ENCODE measurements at places on chromosomes 11 and 22.

DNA sequence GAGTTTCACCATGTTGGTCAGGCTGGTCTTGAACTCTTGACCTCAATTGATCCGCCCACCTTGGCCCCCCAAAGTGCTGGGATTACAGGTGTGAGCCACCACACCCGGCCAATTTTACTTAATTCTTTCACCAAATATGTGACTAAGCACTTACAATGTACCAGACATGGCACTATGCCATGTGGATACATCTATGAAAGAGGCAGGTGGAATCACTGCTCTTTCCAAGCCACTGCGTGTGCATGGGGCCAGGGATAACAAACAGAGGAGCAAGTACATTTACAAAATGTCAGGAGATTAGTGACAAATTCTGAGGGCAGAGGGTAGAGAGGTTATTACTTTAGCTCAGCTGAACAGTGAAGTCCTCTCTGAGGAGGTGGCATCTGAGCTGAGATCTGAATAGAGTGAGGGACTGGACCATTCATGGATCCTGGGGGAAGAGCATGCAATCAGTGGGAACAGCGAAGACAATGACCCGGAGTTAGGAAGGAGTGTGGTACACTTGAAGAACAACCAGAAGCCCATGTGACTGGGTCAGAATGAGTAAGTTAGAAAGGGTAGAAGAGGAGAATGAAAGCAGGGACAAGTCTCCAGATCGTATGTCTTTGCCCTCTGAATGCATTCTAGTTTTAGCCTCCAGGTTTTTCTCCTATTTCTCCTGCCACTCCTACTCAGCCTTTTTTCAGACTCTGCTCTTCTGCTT is 38.3 kb upstream of the GRAMD1B start:
- DNase-seq: no peak

GRCh38 chr11:62881579-62882430 is 1.1 kb downstream of the SLC3A2 start:
- peak; percentile 96 for DNase-seq

DNA sequence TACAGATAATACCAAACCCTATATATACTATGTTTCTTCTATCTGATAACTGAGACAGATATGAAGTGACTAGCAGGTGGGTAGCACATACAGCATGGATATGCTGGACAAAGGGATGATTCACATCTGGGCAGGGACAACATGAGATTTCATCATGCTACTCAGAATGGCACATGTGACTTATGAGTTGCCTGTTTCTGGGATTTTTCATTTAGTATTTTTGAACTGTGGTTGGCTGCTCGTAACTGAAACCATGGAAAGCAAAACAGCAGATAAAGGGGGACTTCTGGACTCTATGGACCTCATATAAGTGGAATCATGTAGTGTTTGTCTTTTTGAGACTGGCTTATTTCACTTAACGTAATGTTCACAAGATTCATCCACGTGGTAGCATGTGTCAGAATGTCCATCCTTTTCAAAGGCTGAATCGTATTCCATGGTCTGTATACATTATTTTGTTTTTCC is 883.0 kb downstream of the TBC1D22A start:
- DNase-seq: no peak

GRCh38 chr22:18023509-18024275 is 669 bp downstream of the MICAL3 start:
- DNase-seq: peak; percentile 43

DNA sequence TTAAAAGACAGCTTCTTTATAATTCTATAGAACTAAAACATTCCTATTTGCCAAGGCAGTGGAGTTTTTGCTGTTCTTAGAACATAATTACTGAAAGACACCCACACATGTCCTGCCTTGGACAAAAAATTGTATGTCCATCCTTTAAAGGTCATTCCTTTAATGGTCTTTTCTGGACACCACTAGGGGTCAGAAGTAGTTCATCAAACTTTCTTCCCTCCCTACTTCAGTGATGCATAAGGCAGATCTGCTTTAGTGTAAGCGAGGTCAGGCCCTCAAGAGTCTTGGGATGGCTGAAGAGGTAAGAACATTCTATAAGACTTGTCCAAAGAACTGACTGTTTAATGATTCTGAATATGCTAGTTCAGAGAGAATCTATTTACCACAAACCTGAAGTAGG is 4.3 kb upstream of the OR51V1 start:
- no peak for DNase-seq

GRCh38 chr22:46596032-46596441 is 24.1 kb upstream of the GRAMD4 start:
- no peak for DNase-seq

GRCh38 chr22:48256776-48257684 is 1494.6 kb downstream of the TBC1D22A start:
- DNase-seq: no peak

DNA sequence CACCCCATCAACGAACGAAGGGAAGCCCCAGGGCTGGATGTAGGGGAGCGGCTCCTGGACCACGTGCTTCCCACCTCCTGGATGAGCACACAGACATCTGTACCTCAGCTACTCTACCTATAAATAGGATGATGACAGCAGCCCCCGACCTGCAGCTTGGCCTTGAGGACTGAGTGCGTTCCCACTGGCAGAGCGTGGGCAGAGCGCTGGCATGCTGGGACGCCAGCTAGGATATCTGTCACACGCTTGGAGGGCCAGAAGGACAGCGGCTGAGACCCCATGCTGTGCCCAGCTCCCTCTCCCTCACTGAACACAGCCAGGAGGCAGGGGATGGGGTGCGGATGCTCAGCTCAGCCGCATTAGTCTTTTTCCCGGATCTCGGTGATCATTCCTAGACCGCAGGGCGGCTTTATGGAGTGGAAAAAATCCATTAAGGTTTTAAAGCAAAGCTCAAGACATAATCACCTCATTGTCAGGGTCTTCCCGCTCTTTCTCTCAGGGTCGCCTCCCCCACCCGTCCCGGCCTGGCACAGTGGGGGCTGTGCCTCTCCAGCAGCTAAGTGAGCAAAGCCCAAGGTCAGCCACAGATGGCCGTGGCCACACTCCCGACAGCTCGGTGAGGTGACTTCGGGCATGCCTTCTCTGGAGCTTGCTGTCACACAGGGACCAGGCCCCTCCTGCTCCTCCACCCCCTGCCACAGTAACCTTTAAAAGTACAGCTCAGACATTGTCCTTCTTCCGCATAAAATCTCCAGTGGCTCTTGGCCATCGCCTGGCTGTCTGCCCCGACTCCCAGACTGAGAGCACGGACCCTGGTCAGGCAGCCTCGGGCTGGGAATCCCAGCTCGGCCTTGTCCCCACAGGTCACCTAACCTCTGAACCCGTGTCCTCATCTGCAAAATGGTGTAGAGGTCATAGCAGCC is 69.6 kb upstream of the SHISAL1 start:
- no peak for DNase-seq

- DNase-seq: no peak
Observed at GRCh38 chr11:35426351-35426750, 7.0 kb upstream of the SLC1A2 start.

- DNase-seq: no peak
Observed at GRCh38 chr22:30227438-30228228, 18.9 kb downstream of the LIF start.

GRCh38 chr11:406796-407650 is 7.8 kb downstream of the SIGIRR start:
- DNase-seq: peak; percentile 85

GRCh38 chr11:34184505-34185015 is 79.1 kb downstream of the NAT10 start:
- DNase-seq: no peak

GRCh38 chr11:102187416-102188151 is 77.3 kb downstream of the YAP1 start:
- DNase-seq: no peak

- no peak for DNase-seq
Observed at GRCh38 chr22:20438427-20438677, 727 bp upstream of the SCARF2 start.

- no peak for DNase-seq
Observed at GRCh38 chr11:126633330-126633729, 277.8 kb downstream of the ST3GAL4 start.

GRCh38 chr11:106585061-106585460 is 433.2 kb downstream of the GUCY1A2 start:
- no peak for DNase-seq

DNA sequence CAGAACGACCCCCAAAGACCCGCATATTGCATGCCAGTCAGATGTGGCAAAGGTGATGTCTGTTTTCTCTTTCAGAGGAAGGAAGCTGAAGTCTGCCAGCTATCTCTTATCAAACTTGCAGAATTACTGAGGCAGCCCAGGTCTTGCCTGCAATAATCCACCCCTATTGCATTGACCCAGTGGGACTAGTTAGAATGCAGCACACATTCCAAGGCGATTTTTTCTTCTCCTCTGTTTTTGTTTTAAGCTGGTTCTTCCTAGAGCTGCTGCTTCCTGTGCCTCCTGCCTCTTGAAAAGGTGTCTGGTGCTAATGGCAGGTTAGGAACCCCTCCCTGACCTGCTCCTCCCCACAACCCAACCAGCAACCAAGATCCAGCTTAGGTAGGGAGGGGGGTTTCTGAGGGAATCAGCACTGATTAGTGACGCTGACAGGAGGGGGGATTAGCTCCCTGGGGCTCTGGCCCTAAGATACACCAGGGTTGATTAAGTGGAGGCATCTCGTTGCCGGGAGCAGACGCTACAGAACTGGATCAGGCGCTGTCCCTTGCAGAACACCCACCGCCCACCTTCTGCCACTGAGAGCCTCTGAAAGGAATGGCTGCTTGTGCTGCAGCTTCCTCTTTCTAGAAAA is 2.8 kb downstream of the NTM start:
- DNase-seq: no peak

GRCh38 chr22:43731988-43732387 is 80.1 kb downstream of the EFCAB6 start:
- no peak for DNase-seq

- peak; percentile 93 for DNase-seq
Observed at GRCh38 chr11:65572356-65573051, at the start of gene FAM89B. Gene FAM89B (plus strand): TSS chr11:65572538. CDS start chr11:65572670, 132 bp downstream.

DNA sequence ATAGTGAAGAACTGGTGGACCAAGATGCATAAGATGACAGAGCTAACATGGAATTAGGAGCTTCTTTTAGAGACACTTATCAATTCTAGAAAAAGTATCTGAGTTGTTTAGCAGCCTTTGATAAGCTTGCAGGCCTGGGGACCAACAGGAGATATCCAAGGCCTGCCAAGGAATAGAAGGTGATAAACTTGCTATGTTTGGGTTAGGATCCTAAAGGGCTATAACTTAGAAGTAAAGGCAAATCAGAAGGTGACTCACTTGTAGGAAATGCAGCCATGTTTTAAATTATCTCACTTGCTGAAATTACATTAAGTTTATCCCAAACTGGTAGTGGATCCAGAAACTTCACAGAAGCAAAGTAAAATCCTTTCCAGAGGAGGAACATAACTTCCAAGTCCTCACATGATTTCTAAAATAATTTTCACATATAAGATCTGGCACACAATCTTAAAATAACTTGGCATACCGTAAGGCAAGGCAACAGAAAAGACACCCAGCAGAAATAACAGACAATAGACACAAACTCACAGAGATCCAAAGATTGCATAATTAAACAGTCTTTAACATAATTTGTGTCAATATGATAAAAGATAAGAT is 69.6 kb upstream of the TEAD1 start:
- DNase-seq: no peak

DNA sequence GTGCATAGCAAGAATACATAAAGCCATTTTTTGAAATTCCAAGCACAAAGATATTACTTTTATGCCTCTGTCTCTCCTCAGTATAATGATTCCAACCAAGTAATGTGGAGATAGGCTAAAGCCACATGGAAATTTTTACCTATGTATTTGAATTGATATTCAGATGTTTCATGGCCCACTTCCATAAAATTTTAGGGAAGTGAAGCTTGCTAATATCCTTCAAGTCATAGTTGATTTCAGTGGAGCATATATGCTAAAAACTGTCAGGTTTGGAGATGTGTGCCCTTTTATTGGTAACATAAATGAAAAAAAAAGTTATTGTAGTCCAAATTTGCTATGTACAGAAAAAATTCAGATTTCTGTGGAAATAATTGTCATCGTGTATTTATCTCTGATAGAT is 12.3 kb downstream of the MS4A4E start:
- no peak for DNase-seq

GRCh38 chr11:56705784-56706396 is 7.0 kb downstream of the OR9G1 start:
- no peak for DNase-seq

GRCh38 chr11:69216647-69217051 is 60.9 kb downstream of the SMIM38 start:
- DNase-seq: no peak

GRCh38 chr11:68806931-68807844 is 34.5 kb downstream of the CPT1A start:
- no peak for DNase-seq

DNA sequence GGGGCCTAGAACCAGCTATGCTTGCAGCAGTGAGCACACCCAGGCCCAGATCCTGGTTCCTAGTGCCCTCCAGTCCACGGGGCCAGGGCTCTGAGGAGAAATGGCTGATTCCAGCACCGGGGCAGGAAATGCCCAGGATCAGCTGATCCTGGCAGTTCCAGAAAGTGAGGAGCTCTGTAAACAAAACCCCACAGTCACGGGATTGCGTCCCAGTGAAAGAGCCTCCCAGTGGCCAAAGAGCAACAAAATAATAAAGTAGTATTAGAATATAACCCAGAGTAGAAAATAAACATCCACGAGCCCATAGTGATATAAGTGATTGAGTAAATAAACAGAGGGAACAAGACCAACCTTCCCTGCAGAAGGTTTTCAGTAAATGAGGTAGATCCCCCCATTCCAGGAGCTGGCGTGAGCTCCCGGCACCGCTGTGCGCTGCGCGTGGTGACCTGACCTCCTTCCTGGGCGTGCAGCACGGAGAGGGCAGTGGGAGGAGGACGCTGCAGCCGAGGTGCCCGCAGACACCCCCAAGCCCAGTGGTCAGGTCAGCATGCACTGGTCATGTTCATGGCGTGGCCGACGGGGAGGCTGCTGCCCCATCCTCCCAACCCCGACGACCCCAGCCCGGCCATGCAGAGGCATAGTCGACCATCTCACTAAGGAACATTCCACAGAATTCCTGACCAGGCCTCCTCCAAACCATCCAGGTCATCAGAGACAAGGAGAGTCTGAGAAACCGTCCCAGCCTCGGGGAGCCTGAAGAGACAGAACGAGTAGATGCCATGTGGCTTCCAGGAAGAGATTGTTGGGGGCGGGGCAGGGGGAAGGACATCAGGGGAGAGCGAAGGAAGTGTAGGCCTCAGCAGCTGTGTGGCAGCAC is 19.8 kb downstream of the PTDSS2 start:
- DNase-seq: no peak

- DNase-seq: no peak
Observed at GRCh38 chr22:31898926-31899325, 45.4 kb upstream of the YWHAH start.

- DNase-seq: no peak
Observed at GRCh38 chr11:8387141-8387540, 123.5 kb upstream of the LMO1 start.

GRCh38 chr11:60705895-60706294 is 6.5 kb downstream of the MS4A8 start:
- DNase-seq: no peak

GRCh38 chr22:37843741-37844089 is 419 bp downstream of the ANKRD54 start:
- peak; percentile 59 for DNase-seq

Measured in activated CD4-positive, alpha-beta T cell treated with anti-CD3 and anti-CD28 coated beads, Interleukin-2, amount 50 U/mL, for 48 hours (primary cell).